Smooth muscle cell of the umbilical artery (primary cell): ENCODE measurements at places on chromosomes 11 and 22. TPM values are rescaled to one million over a fixed set of nuclear protein-coding genes. Genes with fewer than 3 reads are reported as not detected.

Gene C11orf42
- total RNA-seq, result not detected in 2 replicates

Gene PRR33
- not detected in 2 replicates for total RNA-seq

Gene ANKRD49
- total RNA-seq, result 11.0 and 16.6 TPM in 2 replicates

Gene KIRREL3
- 0.59 and 0.78 TPM in 2 replicates for total RNA-seq

Gene TMEM86A
- total RNA-seq, result 1.3 and 1.8 TPM in 2 replicates

Gene KIAA1671
- total RNA-seq, result 2.4 and 14.6 TPM in 2 replicates

Gene FAM83F
- total RNA-seq, result not detected in 2 replicates

Gene KRTAP5-7
- total RNA-seq, result 0.14 TPM in 1 of 2 replicates, not detected in the other

Gene NEFH
- total RNA-seq, result 0.59 and 1.0 TPM in 2 replicates

Gene INS
- not detected in 2 replicates for total RNA-seq

Gene KCNQ1
- total RNA-seq, result not detected in 2 replicates

Gene KCNC1
- total RNA-seq, result not detected in 2 replicates

Gene INPP5J
- total RNA-seq, result 0.30 and 0.74 TPM in 2 replicates
